Skin of body (tissue), 3 donors: ENCODE measurements at places on chromosomes 5 and 9.

DNA sequence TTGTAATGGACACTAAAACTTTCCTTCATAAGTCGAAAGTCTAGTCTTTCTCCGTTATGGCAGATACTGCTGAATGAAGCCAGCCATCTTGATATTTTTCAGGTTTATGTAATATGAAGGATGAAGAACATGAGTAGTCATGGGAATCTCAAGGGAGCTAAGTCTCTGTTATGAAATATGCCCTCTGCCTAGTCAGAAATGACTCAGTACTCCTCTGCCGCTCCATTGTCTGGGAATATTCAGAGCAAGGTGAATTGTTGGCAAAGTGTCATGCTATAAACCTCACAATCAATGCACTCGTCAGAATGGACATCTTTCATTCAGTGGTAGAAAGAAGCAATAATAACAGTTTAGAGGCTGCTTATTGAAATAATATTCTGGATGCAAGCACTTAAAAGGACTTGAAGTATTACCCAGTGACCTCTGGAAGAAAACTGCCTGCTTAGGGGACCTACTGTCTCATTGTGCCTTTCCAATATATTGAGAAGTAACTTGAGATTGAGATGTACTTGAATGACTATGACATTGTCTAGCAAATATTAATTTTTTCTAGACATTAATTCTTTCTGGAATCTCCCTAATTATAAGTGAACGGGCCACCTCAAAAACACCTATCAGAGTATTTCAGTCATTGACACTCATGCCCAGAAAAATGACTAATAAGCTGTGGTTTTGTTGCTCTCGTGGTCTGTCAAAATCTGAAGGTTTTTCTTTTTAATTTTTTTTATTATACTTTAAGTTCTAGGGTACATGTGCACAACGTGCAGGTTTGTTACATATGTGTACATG is 1011.5 kb upstream of the ACO1 start:
- no peak for DNase-seq

GRCh38 chr5:43017428-43017815 is 22.7 kb downstream of the ANXA2R start:
- no peak for DNase-seq

DNA sequence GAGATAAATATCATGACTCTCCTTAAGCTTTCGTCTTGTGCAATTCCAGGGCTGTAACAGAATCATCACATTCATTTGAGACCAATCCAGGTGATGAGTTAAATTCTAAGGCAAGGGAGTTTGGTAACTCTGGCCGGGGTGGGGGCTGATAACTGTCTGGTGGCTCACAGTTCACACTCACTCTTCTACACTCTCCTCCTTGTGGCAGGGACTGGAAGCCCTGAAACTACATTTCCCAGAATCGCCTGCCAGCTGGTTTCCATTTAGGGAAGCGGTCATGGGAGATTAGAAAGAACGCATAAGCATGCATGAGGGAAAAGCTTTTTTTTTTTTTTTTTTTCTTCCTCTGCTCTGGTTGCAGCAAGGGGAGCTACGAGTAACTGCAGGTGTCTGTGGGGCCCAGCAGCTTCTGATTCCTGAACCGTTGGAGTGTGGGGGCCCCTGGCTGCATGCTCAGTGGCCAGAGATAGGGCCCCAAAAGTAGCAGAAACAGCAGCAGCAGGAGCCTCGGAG is 154.8 kb upstream of the TBC1D2 start:
- DNase-seq = peak; percentile 74

GRCh38 chr5:59766427-59767210 is 126.9 kb downstream of the PDE4D start:
- no peak for DNase-seq

DNA sequence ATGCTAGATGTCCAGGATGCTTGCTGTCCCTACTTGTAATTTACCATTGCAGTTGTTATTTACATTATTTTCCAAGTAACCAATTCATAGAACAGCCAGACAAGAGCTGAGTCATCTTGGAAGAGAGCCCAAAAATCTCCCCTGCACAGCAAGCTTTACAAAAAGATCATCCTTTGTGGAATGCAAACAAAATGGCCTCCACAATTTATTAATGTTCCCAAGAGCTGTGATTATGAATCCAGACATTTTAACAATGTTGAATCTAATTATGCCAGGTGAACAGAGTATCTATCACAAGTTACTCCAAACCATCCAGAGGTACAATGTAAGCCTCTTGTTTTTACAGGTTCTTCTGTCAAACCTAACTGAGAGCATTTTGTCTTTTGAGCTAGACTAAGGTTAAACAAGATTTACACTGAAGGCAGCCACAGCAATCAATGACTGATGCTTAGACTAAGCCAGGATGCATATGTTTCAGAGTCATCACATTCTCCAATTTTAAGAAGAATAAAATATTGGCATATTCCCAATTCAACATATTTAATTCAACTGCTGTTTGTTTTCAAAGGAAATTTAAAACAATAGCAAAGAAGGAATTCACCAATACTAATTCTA is 95.3 kb upstream of the SLC12A2 start:
- DNase-seq = peak; percentile 38

DNA sequence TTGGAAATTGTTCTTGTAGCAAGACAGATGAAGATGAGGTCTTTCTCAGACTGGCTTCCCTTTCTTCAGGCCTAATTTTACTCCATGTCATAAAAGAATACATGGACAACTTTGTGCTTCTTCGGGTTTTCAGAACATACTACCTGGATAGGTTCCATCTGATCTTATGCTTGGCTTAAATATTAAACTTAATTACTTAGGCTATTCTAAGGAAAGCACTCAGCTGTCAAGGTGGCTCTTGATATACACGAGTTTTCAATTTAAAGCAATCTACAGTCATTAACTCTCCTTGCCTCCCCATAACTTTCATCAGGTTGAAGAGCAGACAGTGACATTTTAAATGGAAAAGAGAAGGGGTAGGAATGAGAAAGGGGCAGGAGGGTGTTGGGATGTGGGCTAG is 9.5 kb upstream of the PPP3R2 start:
- no peak for DNase-seq

- no peak for DNase-seq
These were observed 17.2 kb upstream of the GDA start for GRCh38 chr9:72132052-72132451.

- DNase-seq = no peak
These were observed 255.2 kb downstream of the PDZD2 start for GRCh38 chr5:31894141-31894540.

- no peak for DNase-seq
These were observed 32.5 kb downstream of the PTGES start for GRCh38 chr9:129720181-129720864.

DNA sequence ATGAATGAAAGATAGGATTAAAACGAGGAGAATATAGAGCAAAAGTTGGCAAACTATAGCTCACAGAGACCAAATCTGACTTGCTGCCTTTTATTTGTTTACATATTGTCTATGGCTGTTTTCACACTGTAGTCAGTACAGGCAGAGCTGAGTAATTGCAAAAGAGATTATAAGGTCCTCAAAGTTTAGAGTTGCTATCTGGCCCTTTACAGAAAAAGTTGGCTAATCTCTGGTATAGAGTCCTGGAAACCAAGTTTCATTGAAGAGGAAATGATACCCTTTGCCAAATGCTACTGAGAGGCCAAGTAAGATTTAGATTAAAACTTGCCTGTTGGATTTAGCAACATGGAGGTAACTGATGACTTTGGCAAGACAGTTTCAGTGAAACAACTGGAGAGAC is 36.0 kb downstream of the LYRM7 start:
- no peak for DNase-seq

GRCh38 chr5:102375272-102375671 is 79.2 kb upstream of the SLCO4C1 start:
- peak; percentile 15 for DNase-seq

DNA sequence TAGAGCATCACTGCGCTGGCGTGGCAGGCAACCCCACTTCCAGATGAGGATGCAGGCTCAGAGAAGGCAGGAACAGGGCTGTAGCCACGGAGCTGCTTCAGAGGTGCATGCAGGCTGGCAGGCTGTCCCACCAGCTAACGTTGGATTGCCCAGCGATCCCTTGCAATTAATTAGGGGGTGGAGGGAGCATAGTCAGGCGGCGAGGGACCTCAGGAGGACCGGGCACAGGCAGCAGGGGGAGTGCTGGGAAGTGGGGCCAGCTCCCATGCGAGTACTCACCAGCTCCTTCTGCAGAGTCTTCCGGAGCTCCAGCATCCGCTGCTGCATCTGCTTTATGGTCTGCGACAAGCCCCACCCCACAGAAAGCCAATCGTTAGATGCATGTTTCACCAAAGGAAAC is 20.3 kb downstream of the ARPC5L start:
- no peak for DNase-seq

- DNase-seq = no peak
These were observed 67.9 kb downstream of the OSMR start for GRCh38 chr5:38913714-38914113.

GRCh38 chr5:50697739-50698138 is 31.3 kb downstream of the PARP8 start:
- DNase-seq = no peak

DNA sequence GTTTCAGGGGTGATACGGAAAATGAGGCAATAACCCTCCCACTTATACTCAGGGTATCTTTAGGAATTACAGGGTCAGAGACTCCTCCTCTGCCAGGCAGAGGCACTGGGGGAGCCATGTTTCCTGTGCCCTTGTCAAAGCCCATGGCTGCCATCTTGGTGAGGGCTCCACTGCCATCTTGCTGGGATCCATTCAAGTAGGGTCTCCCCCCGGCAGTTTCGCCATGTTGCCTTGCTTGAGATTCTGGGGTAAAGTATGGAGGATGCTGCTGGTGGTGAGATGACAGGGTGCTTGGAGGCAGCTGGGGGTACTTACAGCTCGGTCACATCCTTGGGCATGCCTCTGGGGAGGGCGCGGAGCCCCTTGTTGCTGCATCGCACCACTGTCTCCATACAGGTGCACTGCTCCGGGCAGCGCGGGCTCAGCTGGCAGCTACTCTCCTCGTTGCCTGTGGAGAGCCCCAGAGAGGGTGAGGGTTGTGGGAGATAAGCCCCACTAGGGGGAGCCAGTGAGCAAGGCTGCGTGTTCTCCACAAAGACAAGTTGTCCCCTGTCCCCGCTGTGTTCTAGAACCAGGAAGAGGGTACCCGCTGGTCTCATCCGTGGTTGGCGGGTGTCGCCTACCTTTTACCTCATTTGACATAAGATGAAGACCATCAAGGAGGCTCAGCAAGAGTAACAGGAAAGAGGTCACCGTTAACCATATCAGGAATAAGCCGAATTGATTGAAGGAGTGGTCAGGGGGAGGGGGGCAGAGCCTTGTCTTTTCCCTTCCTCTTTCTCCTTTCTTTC is 169.0 kb upstream of the PANK3 start:
- no peak for DNase-seq

DNA sequence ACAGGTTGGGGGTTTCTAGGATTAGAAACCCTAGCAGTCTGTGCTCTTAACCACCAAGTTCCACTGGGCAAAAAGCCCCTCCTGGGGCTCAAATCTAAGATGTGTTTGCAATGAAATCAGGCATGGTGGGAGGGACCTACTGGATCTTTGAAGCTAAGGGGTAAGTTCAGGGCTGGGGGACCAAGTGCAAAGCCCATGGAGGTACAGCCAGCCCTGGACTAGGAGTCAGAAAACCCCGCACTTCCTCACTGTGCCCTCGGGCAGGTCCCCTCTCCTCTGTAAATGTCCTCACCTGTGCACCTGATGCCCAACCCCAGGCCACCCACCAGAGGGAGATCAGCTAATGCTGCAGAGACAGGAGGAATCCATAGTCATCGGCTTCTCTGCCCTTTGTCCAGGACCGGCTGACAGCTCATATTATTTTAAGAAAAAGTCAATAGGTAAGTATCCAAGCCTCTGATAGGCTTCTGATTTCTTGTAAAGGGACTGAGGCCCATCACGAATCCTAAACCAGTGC is 138.3 kb downstream of the PAX5 start:
- no peak for DNase-seq

DNA sequence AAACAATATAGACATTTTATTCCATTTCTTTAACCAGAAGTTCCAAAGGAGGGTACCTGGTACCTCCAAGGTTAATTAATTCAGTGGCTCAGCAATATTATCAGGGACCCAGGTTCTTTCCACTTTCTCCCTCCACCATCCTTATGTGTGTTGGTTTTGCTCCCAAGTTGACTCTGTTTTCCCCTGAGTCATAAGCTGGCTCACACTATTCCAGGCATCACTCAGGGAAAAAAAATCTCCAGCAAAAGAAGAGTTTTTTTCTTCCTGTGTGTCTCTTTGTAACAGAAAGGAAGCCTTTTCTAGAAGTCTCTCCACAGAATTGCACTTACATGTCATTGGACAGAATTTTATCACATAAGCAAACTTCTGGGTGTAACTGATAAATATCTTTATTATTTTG is 31.2 kb upstream of the GALNT10 start:
- DNase-seq = no peak

DNA sequence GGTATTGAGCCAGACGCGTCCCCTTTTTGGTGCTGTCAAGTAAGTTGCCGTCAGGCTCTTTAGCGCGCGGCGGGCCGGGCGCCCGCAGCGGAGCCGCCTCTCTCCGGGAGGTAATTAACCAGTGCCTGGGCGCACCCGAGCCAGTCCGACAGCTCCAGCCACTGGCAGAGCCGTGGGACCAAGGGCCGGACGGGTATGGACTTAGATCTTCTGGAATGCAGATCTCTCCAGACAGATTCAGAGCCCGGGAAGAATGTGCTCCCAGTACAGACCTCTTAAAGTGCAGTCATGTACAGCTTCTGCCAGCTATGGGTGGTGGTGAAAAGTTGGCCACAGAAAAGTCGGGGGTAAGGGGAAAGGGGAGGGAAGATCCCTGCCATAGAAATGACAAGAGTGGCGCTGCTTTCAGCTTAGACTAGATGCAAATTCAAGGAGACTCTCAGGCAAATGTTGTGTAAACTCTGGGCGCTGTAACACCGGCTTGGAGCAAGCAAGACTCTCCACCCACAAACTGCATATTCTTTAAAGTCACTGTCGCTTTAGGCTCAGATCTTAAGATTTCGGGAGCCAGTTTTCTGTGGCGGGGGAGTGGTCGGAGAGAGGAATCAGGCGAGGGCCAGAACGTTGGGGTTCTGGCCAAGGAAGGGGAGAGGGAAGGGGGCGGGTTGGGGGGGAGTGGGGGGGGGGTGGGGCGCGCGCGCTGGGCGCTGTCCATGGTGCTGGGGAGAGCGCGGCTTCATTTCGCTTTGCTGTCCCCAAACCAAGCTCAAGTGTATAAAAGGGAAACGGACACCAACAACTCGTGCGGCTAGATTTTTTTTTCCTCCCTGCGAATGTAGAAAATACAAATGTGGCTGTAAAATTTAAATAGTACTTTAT is 29.2 kb downstream of the NR2F1 start:
- DNase-seq = peak; percentile 43
